Activated CD8-positive, alpha-beta memory T cell treated with anti-CD3 and anti-CD28 coated beads for 48 hours (primary cell): ENCODE measurements at places on chromosomes 1 and 21.

GRCh38 chr1:160097151-160097910 is 1.1 kb downstream of the IGSF8 start:
- no peak for DNase-seq

DNA sequence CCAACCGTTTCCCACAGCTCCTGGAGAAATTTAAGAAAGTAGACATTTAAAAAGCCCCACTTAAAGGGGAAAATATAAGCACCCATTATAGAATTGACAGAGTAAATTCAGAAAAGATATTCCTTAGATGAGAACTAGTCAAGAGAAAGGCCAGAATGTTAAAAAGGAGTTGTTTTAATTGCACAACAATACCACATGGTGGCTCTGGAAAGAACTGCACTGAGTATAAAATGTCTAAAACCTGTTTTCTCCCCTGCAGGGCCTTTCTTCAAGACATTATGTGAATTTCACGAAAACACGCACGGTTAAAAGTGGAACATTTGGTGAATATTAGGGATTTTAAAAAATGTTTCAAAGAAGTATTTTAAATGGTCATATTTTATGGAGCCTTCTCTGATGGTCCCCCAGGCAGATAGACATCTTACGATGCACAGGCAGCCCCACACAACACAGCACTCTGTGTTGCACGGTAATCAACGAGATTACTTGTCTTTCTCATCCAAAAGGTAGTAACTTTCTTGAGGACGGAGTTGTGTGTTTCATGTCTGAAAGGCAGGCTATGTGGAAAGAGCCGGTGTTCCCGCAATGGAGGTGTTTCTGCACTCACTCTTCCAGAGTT is 101.9 kb downstream of the PRRX1 start:
- no peak for DNase-seq

DNA sequence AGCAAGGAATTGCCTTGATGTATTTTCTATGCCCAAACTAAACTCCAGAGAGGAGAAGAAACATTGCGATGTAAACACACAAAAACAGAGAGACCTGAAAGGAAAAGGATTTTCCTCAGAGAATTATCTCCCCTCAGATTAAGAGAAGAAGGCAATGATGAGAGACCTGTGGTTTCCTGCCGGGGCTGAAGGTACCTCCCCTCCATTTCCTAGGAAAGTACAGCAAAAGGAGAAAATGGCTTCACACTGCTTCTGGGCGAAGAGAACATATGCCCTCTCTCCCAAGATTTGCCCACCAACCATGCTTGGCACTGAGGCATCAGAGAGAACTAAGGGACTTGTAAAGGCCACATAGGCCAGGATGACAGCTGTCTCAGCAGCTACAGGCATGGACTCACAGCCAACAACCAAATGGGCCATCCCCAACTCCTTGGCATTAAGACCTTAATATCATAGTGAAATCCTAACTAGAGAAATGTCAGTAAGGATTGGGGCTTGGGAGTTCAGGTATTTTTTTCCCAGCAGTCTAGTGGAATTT is 523.0 kb downstream of the PTPRC start:
- no peak for DNase-seq

DNA sequence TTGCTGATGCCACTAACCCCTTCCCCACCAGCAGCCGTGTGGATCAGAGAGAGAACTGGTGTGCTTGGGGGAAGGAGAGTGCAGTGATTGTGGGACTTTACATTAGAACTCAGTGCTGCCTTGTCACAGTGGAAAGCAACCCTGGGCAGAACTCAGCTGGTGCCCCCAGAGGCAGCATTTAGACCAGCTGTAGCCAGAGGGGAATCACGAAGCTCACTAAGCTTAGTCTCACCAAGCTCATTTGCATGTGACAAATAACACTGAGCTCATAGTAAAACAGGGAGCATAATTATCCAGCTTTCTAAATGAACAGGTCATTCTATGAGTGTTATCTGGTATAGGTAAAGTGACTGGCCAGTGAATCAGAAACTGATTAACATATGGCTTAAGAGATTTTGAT is 9.8 kb upstream of the SMAP2 start:
- DNase-seq = no peak

DNA sequence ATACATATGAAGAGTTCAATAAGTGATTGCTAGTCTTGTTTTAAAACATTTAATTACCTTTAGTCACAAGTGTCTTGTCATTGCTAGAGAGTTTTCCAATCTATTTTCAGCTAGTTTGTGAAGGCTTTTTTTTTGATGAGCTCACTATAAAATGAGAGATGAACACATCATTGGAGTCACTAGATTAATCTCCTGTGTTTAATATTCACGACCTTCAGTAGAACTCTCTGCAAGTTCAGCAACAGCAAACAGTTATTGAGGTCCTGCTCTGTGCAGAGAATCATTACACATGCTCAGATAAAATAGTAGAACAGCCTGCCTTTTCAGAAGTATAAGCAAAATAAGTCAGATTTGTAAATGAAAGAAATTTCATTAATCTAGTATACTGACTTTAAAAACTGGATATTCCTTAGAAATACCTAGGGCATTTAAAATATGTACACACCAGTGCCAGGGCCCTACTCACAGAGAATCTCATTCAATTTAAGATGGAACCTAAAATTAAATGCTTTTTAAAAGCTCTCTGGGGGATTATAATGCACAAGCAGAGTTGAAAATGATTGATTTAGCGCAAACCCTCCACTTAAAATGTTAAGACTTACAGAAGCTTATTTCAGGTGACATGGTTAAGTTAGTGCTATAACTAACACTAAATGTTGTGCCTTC is 30.5 kb downstream of the KRTAP20-3 start:
- no peak for DNase-seq

- DNase-seq = no peak
Measured at GRCh38 chr1:150999051-150999674, 7.5 kb downstream of the MINDY1 start.

- DNase-seq = no peak
Measured at GRCh38 chr1:9279172-9279840, 13.4 kb upstream of the SPSB1 start.

DNA sequence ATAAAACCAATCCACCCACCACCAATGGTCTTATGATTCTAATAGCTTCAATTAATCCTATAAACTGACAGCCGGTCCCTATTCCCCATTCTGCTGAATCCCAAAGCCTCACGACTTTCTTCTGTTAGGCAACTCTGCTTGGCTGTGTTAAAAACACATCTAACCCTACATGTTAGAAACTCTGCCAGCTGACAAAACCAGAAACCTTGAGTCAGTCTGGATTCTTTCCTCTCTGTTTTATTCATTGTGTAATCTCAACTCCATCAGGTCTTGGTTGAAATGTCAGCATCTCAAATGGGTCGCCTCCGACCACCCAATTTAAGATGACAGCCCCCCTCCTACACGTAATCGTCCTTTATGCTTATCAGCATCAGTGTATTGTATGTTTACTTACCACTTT is 312.1 kb downstream of the DISC1 start:
- DNase-seq = no peak

- no peak for DNase-seq
Measured at GRCh38 chr1:99550198-99550597, 95.7 kb upstream of the PALMD start.

GRCh38 chr1:204684571-204685235 is 835 bp downstream of the LRRN2 start:
- no peak for DNase-seq

- DNase-seq = no peak
Measured at GRCh38 chr1:156106624-156107488, 7.7 kb upstream of the LMNA start.

DNA sequence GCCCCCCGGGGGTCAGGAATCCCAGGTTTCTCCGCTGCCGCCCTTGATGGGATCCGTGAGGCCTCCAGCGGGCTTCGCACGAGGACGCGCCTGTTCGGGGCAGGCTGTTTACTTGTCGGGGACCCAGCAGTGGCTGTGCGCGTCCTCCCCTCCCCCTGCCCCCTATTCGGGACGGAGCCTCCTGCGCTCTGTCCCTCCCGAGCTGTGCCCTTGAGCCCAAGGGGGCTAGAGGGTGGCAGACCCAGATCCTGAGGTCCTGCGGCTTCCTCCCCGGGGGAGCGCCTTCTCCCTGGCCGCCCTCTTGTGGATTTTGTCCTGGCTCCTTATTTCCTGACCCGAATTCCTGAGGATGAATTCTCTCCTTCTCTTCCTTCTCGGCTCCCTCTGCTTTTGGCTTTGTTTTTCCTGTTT is 38.4 kb downstream of the PIK3CD start:
- DNase-seq = no peak

GRCh38 chr1:17438318-17439249 is 893 bp downstream of the RCC2 start:
- peak; percentile 66 for DNase-seq

DNA sequence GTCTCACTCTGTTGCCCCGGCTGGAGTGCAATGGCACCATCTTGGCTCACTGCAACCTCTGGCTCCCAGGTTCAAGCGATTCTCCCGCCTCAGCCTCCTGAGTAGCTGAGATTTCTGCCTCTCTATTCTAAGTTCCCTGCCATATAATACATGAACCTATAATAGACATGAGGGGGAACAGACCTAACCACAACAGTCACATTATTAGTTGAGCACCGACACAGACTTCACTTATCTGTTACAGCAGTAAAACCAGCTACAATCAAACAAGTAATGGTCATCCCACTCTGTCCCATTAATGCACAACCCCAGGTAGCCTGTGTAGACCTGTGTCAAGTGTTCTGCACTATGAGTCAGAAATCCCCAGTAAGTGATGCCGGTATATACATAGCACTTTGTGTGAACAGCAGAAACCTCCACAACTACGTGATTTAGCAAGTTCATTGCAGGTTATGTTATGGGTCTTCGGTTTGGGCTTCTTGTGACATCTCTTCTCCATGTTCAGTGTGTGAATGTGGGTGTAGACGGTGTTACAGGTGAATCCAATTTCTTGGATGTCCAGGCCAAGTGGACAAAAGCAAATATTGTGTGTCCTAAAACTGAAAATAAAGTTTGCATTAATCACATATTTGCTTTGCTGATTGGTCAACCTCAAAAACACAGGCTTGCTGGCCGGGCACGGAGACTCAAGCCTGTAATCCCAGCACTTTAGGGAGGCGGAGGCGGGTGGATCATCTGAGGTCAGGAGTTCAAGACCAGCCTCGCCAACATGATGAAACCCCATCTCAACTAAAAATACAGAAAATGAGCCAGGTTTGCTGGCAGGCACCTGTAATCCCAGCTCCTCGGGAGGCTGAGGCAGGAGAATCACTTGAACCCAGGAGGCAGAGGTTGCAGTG is 3.6 kb downstream of the MMACHC start:
- DNase-seq = no peak

DNA sequence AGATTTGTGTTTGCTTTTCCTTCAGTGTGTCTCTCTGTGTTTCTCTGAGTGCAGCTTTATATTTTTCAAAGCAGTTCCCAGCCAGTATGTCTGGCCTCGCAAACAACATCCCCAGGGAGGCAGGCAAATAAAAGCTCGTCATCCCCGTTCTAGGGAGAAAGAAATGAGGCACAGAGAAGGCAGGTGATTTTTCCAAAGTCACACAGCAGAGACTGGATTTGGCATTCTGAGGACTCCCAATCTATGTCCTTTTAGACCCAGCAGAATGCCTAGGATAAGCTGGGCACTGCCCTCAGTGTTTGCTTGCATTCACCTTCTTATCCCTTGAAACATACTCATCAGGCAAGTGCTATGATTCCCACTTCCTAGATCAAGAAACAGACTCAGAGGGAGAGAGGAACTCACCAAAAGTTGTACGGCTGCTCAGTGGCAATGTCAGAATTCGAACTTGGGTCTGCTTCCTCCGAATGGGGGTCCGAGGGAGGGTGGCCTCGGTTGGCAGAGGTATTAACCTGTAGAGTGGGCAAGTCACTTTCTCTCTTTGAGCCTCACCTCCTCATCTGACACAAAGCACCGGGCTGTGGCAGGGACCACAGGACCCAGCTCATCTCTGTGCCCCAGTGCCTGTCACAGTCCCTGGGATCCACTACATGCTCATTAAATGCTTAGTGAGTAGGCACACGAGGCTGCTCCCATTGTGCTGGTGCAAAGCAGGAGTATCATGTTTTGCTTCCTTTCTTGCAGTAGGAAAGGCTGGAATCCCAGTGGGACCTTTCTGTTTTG is 4.2 kb downstream of the RAP1GAP start:
- DNase-seq = no peak

DNA sequence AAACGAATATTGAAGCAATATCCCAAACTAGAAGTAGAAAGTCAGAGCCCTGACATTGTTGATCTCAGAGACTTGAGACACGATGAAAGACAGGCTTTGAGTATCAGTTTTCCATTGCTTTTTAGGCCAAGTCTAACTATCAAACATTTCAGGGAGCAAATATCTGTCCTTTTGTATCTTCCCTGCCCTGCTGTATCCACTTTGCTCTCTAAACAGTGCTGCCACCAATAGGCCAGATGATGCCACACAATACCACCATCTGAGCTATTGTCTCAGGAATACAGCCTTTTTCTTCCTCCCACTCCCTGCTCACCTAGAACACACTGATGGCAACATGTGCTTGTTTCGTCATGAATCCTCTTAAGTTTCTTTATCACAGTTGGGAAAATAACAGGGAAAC is 62.6 kb upstream of the SPAG17 start:
- DNase-seq = no peak

- peak; percentile 22 for DNase-seq
Measured at GRCh38 chr1:58768971-58769808, 14.7 kb downstream of the JUN start.

GRCh38 chr1:77906019-77906545 is 17.7 kb downstream of the NEXN start:
- no peak for DNase-seq

GRCh38 chr21:18677632-18678031 is 274.0 kb upstream of the TMPRSS15 start:
- no peak for DNase-seq

DNA sequence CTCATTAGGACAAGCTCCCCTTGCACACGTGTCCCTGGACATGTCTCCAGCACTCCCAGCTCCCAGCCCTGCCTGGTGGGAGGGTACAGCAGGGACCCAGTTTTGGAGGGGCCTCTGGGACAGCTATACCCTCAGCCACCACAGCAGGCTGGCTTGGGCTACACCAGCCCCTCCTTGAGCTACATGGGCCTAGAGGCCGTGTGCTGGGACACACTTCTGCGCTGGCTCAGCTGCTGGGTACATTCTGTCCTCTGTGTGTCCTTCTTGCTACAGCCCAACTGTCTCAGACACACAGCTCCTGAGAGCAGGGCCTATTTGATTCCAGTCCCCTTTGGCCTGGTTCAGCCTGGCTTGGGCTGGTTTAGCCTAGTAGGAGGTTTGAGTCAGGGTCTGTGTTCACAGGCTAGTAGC is 26.7 kb downstream of the DMAP1 start:
- no peak for DNase-seq

DNA sequence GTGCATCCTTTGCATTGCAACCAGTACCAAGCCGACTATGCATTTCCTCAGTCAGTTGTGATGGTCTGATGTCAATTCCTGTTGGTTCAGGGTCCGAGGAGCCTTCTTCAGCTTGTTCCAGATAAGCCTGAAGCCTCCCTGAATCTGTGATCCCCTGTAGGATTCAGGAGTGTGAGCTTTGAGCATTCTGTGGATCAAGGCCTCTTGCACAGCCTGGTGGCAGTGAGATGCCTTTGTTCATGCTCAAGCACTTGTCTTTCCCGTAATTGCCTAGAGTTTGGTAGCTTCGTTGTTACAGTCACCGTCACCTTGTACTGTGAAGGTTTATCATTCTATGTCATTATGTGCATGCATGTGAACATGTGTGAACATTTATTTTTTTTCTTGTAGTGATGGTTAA is 103.5 kb downstream of the PBX1 start:
- no peak for DNase-seq
